ENCODE measurements at places on chromosomes 12 and 14.

- DNase-seq = peak; percentile 27
These were observed 59.5 kb downstream of the ETNK1 start for GRCh38 chr12:22684140-22685118.

- DNase-seq = no peak
These were observed 194.0 kb downstream of the DPF3 start for GRCh38 chr14:72699852-72700257.

GRCh38 chr14:68359022-68359836 lies 433.6 kb downstream of the ZFP36L1 start:
- no peak for DNase-seq

- peak; percentile 11 for DNase-seq
These were observed 233.3 kb upstream of the PPFIA2 start for GRCh38 chr12:81992461-81992860.

DNA sequence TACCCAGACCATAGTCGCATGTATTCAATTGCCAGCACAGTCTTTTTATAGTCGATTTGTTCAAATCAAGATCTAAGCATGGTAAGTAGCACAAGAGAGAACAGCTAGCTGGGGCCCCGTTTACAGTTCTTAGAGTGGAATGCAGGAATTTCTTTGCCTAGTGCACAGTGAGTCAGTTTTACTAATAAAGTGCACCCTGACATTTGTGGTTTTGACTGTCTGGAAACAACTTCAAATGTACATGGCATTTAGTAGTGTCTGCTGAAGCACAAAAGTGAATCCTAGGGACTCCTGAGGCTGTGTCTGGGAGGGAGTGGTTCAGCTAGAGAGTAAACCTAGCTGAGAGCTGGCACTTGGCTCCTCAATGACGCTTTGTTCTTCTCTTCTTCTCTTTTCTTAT lies 64.9 kb downstream of the TMX1 start:
- no peak for DNase-seq

DNA sequence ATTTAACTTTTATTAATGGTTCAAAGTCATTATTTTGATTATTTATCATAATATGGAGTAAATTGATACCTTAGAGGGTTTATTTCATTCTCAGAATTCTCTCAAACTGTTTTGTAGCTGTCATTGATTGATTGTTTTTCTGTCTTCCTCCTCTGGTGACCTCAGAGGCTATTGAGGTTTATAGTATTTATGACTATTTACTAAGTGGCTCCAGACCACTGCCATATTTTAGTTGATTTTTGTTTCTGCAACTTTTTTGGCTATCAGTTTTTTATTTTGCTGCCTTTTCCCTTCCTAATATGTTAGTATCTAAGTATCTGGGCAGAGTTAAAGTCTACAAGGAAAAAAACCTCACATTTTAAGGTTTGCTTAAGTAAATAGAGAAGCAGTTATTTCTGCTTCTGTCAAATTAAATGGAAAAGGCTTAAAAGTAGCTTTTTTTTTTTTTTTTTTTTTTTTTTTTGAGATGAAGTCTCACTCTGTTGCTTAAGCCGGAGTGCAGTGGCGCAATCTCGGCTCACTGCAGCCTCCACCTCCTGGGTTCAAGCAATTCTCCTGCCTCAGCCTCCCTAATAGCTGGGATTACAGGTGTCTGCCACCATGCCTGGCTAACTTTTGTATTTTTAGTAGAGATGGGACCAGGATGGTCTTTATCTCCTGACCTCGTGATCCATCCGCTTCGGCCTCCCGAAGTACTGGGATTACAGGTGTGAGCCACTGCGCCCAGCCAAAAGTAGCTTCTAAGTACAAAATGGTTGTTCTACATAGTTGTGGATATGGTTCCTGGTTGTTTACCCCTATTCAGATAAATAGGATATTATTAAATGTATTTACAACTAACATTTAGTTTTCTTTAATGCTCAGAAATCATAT lies 8.2 kb downstream of the MDM2 start:
- no peak for DNase-seq

DNA sequence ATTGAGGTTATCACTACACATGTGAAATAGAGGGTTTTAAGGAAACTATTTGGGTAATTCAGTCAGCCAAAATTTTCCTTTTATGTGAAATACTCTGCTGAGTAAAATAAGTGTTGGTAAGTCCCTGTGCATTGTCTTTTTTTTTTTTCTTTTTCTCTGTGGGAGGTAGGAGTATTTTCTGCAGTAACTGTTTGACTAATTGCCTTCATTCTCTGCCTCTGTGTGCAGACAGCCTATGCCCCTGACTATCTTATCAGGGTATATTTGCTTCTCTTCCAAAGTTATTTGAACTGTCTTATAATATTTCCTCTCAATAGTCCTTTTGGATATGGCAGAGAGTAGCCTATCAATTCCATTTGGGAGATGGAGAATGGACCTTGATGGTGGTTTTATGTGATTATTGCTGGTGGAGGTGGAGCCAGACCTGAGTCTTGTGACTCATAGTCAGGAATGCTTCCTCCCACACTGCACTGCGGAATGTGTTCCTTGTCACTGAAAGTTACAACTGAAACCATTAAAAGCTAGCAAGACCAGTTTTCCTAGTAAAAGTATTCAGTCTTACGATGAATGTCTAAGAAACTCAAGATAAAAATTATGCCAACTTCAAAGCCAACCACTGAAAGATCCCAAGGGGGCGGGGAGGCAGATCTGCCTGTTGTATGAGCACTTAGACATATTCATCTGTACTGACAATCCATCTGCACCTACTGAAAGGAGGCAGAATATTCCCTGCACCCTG lies 40.9 kb upstream of the STXBP6 start:
- peak; percentile 17 for DNase-seq

DNA sequence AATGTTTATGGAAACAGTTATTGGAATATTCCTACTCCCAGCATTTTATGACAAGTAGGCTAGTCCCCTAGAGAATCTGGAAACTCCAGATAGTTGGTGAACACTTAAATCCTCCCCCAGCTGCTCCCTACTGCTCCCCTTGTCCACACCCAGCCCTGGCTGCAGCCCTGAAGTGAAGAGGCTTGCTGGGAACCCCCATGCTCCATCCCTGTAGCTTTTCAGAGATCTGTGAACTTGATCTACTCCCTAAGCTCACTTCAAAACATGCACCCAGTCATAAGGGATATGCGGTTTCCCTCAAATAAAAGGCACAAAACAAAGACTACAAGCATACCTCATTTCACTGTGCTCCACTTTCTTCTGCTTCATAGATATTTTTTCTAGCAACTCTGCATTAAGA lies 33.2 kb downstream of the EGLN3 start:
- DNase-seq = no peak

DNA sequence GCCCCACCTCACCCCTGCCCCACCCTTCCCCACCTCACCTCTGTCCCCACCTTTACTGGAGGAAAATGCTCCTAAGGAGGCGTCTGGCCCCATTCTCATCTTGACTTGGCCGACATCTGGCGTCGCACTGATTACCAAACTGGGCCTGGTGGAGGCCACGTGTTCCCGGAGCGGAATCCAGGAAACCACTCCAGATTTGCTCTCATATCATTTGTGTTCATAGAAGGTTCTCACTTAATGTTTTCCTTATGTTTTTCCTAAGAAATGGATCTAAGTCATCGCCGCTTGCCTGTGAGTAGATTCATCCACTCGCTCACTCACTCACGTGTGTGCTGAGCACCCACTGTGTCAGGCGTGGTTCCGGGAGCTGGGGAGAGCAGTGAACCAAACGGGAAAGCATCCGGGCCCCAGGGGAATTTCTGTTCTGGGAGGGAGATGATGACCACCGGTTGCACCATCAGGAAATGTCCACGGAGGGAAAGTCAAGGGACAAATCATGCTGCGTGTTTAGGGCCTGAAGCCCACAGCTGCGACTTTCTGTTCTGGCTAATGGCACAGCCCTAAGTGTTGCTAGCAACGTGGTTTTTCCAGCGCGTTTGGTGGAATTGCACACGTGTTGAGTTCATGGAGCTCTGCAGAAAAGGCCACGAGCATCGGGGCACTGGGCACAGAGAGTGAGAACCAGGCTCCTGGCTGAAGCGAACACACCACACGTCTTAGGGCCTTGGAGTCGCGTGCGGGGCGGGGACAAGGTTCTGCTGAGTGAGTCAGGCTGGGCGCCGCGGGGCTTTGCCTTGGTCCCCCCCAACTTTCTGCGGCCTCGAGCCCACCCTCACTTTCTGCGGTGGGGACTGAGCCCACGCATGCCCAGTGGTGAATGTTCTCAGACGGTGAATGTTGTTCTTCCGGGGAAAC lies 57.7 kb downstream of the ADGRD1 start:
- no peak for DNase-seq

- DNase-seq = no peak
These were observed 5.9 kb downstream of the RPS6KL1 start for GRCh38 chr14:74917178-74917543.

GRCh38 chr14:30058401-30058800 lies 130.8 kb upstream of the PRKD1 start:
- no peak for DNase-seq

GRCh38 chr14:54654605-54655004 lies 87.7 kb downstream of the SAMD4A start:
- DNase-seq = no peak

DNA sequence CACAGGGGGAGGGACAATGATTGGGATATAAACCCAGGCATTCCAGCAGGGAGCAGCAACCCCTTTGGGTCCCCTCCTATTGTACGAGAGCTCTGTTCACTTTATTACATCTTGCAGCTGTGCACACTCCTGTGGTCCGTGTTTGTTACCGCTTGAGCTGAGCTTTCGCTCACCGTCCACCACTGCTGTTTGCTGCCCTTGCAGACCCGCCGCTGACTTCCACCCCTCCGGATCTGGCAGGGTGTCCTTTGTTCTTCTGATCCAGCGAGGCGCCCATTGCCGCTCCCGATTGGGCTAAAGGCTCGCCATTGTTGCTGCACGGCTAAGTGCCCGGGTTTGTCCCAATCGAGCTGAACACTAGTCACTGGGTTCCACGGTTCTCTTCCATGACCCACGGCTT lies 64.1 kb downstream of the E2F7 start:
- DNase-seq = no peak

DNA sequence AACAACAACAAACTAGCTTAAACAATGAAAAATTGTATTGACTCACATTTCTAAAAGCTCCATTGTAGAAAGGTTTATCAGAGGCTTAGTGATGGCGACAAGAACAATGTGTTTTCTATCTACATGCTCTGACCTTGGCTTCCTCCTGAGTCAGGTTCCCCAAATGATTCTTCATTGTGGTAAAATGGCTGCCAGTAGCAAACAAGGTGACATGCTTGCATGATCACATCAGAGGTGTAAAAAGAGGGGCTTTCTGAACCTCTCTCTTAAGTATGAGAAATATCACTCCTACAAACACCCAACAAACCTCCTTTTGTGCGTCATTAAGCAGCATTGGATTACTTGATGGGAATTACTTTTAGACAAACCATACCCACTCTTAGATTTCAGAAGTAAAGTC lies 252.4 kb upstream of the SYT1 start:
- DNase-seq = no peak

GRCh38 chr14:58870961-58871360 lies 233.2 kb downstream of the DACT1 start:
- DNase-seq = no peak

DNA sequence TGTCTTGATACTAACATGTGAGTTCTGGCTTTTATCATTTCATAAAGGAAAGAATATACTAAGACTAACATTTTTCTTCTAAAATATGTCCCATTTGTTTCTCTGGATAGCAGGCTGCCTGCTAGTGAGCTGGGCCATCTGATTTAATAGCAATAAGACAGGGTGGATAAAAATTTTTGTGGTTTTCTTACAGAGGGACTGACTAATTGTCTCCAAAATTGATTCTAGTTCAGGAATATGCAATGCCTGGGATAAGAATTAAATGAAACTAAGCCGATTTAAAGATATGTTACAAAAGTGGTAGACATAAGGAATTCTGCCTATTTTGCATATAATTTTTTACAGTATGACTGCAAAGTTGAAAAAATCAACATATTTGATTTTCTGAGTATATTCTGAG lies 252.9 kb upstream of the NAV3 start:
- no peak for DNase-seq

DNA sequence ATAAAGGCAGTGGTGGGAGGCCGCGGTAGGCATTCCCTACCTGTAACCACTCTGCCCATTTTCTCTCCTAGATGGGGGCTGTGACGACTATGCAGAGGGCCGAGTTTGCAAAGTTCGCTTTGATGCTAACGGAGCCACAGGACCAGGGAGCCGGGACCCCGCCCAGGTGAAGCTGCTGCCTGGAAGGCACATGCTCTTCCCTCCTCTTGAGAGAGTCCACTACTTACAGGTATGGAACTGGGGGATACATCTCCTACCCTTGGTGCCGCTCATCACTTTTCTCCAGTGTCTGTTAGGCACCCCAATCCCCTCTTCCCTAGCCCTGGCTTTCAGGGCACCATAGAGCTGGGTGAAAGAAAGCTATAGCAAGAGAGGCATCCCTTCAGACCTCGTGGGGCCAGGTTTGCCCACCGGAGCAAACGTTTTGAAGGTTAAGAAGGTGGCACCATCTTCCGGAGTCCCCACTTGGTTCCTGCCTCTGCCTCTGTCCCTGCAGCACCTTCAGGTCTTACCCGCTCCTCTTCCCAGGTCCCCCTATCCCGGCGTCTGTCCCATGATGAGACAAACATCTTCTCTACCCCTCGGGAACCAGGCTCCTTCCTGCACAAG lies 2.0 kb upstream of the P3H3 start:
- DNase-seq = no peak

GRCh38 chr12:4280351-4281163 lies 7.0 kb downstream of the CCND2 start:
- no peak for DNase-seq

GRCh38 chr12:61701471-61701870 lies 558.7 kb upstream of the USP15 start:
- no peak for DNase-seq

DNA sequence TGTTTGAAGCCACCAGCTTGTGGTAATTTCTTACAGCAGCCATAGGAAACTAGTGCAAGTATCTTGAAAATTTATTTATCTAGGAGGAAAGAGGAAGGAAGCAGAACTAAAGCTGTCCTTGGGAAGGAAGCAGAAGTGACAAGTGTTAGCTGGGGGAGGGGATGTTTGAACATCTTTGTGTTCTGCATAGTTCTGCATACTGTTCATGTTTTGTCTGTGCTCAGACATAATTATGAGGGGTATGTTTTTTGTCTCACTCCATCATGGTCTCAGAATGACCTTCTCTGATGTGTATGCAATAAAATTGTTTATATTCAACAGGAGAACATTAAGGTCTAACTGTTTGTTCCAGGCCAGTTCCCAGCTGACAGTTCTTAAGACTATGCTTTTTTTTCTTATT lies 606.5 kb downstream of the GALC start:
- no peak for DNase-seq

- no peak for DNase-seq
These were observed 122.1 kb upstream of the ARHGAP5 start for GRCh38 chr14:31954991-31955390.

- peak; percentile 40 for DNase-seq
These were observed 452.7 kb upstream of the PDE3A start for GRCh38 chr12:19915392-19916195.

DNA sequence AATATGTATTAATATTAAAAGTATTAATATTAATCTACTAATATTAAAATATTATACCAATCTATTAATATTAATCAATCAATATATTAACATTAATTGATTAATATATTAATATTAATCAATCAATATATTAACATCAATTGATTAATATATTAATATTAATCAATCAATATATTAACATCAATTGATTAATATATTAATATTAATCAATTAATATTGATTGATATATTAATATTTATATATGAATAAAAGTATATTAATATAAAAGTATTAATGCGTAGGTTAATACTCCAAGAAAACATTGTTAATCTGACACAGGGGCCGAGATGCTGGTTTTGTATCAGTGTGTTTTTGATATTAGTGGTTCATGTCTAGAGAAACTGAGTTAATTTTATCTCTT lies 1430.1 kb upstream of the SEL1L start:
- DNase-seq = no peak

GRCh38 chr12:14834509-14834908 lies 8.8 kb downstream of the ART4 start:
- no peak for DNase-seq

Data from neuronal stem cell (in vitro differentiated cells).